Jurkat, Clone E6-1 (cell line): ENCODE measurements at places on chromosomes 1 and 21.

DNA sequence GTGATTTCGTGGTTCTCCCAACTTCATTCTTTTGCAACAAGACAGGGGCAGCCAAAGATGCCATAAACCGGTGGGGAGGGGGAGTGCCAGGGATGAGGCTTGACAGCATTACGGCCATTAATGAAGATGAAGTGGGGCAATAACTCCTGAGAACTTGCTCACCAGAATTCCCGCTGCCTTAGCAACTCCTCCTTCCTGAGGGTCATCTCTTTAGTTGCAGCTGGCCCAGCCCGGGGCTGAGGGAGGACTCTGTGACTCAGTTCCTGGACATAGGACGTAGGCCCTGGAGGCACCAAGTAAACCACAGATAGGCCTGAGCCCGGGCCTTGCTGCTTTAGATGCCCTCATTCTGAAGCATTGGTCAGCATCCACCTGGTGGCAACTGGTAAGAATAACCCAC, 330.2 kb downstream of the RRAGC start:
- no peak for DNase-seq

GRCh38 chr21:29231756-29232529, 66.8 kb upstream of the BACH1 start:
- no peak for DNase-seq

GRCh38 chr1:95080446-95080845, 7.7 kb upstream of the ALG14 start:
- DNase-seq, result no peak

DNA sequence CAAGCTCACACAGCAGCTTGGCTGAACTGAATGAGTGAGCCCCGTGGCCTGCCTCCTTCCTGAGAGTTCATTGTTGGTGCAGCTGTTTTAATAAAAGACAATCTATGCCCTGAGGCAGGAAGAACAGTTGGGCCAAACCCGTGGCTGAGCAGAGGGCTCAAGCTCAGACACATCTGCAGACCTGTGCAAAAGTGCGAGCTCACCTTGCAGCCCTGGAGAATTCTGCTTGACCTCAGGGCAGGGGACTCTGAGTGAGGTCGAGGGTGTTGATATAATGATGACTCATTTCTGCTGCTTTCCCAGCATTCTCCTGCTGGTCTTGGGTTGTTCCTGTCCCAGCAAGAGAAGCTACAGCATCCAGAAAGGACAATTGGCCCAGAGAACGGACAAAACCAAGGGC, 61.0 kb downstream of the ATP5PO start:
- no peak for DNase-seq

DNA sequence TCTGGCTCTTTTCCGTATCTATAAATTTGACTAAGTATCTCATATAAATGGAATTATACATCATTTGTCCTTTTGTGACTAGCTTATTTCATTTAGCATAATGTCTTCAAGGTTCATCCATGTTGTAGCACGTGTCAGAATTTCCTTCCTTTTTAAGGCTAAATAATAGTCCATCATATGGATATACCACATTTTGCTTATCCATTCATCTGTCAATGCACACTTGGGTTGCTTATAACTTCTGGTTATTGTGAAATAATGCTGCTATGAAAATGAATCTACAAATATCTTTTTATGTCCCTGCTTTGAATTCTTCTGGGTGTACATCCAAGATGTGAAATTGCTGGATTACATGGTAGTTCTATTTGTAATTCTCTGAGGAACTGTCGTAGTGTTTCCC, 119.6 kb downstream of the RHOU start:
- DNase-seq, result no peak

DNA sequence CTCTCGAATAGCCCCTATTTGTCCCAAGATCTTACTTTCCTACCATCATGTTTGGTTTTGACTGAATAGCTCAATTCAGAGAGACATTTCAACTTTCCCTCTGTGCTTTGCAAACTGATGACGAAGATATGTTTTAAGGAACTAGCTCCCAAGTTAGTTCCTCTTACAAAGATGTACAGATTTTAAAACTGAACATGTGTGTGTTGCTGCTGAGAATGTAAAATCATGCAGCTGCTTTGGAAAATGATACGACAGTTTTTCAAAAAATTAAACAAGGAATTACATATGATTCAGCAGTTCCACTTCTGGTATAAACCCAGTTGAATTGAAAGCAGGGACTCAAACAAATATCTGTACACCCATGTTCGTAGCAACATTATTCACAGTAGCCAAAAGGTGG, 33.6 kb downstream of the KIF26B start:
- DNase-seq, result no peak

DNA sequence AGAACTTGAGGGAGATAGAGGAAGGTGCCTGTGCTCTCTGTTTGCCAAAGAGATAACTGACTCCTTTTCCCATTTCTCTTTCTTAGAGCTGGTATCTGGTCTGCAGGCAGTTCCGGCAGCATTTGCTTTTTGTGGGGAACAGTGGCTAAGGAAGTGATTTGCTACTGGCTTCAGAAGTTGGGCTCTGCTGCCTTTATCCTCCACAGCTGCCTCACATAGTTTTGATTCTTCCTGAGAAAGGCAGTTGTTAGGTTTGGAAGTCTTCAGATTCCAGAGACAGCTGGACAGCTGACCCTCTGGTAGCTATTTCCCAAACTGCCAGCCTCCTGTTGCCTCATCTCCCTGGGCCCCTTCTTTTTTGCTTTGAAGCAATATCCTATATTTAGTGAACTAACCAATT, 62.6 kb upstream of the MACF1 start:
- DNase-seq, result no peak

DNA sequence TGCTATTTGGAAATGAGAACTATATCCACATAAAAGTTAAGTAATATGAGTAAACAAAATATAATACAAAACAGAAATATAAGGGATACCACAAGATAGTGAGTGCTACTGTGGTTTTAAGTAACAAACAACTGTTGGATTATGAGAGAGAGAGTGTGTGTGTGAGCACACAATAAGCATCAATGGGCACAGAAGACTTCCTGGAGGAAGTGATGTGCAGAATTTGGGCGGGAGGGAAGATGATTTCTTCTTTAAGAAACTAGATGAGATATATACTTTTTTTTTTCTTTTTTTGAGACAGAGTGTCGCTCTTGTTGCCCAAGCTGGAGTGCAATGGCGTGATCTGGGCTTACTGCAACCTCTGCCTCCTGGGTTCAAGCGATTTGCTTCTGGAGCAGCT, 7.9 kb upstream of the IER5 start:
- DNase-seq, result peak; percentile 31

DNA sequence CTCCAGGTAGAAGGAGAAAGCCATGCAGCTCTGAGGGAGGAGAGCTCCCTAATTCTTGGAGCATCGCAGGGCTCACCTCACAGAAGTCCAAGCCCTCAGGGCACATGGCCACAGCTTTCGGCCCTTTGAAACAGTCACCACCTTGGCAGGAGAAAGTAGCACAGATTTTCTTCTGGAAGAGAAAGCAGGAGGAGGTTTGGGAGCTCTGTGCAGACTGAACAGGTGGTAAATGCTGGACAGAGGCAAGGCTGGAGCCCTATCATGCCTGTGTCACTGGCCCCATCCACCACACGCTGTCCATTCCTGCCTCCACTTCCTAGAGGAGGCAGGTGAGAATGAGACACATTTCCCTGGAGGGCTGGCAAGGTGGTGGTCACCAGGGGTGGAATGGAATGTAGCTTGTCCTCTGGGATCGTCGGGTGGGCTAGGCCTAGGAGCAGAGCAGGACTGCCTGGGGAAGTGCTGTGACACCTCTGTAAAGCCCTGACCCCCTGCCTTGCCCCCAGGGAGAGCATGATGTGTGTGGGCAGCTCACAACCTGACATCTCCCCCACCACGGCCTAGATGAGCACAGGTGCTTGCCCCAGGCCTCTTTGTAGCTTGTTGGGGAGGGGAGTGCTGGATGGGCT, 2.8 kb upstream of the INPP5B start:
- no peak for DNase-seq

DNA sequence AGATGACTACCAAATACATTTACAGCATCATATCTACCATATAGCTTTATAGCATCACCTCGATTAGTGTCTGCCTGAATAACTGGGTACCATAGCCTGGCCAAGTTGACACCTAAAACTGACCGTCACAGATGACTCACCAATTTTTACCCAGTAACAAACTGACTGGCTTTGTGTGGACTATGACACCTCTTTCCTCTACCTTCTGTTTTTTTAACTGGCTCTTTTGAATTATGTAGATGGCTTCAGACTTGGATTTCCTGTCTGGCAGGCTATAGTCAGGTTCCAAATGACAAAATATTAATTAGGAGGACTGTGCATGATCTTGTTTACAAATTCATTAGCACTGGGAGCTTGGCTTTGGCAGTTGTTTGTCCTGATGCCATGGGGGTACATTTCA, 360.3 kb downstream of the TGFB2 start:
- no peak for DNase-seq

GRCh38 chr21:35850029-35850428, 210.3 kb downstream of the SETD4 start:
- no peak for DNase-seq

- no peak for DNase-seq
These were observed 90.4 kb downstream of the NPHP4 start for GRCh38 chr1:5901841-5902240.

- DNase-seq, result no peak
These were observed at the start of gene CLIC6 for GRCh38 chr21:34668803-34669148. Gene CLIC6 (plus strand): TSS chr21:34668994. CDS start chr21:34669389, 395 bp downstream.
